ENCODE measurements at places on chromosomes 6 and 20.

DNA sequence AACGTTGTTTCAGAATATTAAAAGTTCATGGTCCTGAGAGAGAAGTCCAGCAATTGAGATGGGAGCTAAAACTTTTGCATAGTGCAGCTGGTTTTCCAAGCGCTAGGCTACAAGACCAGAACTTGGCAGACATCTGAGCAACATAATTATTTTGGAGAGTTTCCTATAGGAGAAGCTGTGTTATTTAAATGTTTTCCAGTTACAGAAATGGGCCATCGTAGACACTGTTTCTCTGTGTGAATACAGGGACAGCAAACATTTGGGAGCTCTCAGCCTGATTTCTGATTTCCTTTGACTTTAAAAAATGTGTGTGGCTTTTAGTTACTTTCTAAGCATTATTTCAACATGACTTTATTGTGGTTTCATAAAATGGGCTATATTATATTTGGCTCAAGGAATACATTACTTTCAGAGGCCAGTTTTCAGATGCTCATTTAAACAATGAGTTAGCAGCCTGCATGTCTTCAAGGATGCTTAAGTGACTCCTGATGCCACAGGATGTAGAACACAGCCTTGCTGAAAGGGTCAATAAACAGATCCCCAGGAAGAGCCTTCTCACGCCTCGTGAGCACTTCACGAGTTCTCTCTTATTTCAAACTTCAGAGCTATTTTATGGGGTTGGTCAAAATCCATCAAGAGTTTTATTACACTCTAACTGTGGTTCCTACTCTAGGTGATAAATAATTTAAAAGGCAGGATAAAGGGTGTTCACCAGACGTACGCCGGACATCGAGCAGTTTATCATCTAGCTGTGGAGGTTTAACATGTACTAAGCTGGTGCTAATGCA lies 193.8 kb downstream of the SMOC2 start:
- DNase-seq: no peak

- no peak for DNase-seq
Observed at GRCh38 chr6:167351656-167352345, 26.9 kb downstream of the TTLL2 start.

DNA sequence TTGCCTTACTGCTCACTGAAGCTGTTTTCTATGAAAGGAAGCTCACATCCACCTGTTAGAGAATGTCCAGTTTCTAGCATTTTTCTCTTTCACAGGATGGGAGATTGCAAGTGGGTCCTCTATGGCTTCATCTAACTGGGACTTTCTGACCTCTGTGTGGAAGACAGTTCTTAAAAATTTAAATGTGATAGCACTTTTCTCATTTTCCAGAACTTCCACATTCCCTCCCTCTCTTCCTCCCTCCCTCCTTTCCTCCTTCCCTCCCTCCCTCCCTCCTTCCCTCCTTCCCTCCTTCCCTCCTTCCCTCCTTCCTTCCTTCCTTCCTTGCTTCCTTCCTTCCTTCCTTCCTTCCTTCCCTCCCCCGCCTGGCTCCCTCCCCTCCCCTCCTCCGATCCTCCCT lies 291.1 kb downstream of the DOK5 start:
- DNase-seq: no peak

DNA sequence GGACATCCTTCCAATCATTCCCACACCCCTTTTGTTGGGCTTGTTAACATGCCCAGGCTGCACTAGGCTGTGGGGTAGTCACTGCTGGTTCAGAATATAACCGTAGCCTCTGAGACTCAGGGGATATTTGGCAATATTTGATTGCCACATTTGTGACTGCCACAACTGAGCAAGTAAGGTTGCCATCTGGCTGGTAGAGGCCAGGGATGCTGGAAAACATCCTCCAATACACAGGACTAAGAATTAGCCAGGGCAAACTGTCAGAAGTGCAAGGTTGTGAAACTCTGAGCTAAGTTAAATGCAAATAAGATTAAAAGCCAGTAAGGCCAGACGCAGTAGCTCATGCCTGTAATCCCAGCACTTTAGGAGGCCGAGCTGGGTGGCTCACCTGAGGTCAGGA lies 112.0 kb downstream of the ZMYND8 start:
- no peak for DNase-seq

DNA sequence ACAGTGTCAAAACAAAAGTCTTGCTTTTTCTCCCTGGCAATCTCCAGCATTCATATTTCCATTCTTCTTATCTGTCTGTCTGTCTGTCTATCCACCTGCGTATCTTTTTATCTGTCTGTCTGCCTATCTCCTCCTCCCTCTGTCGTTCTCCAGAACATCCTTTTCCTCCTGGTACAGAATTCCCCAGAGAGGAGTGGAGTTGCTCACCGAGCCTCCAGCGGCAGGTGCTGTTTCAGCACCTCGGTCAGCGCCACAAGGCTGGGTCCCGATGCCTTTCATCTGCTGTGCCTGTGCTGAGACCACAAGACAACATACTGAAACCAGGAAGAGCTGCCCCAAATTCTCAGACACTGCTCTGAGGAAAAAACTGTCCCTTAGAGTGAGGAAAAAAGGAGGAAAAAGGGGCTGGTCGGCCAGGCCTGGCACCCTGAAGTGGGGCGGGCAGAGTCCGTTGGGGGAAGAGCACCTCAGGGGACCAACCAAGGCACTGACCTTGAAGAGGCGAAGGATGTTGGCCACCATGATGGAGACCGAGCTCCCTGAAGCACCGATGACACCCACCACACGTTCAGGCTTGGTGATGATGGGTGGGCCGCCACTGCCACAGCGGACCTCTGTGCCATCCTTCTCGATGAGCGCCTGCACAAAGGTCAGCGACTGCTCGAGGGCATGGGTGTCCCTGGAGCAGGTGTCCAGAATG lies 13.3 kb downstream of the GRM4 start:
- no peak for DNase-seq

DNA sequence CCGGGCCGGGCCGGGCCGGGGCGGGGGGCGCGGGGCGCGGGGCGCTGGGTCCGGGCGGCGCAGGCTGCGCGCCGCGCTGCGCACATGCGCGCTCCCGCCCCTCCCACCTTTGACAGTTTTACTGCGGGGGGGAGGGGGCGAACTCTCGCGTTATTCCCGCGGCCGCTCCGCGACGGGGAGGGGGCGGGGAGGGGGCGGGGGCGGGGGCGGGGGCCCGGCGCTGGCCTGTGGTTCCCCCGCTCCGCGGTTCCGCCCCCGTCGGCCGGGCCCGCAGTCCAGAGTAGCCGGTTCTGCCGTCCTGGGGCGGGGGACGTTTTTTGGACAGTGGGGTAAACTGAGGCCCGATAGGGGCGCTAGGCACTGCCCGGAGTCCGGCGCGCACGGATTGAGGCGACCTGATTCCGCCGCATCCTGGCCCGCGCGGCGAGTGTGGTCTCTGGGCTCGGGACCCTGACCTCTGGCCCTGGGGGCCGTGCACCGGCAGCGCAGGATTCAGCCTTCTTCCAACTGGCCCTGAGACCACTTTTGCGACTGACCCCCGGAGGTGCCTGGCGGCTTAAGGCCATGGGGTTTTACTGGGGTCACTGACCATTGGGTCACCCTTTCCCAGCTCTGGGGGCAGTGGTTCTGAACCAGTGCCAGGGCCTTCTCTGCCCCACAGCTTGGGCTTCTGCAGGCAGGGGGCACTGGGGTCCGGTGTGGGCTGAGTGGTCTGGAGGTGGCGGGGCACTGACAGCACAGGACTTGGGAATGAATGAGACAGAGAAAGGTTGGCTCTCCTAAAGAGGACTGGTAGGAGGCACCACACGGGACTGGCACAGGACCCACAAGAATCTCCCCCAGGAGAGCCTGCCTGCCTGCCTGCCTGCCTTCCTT lies at the start of gene ZNF512B:
TSS of gene ZNF512B (minus strand) at position 93 of the 876 bp plus-strand sequence. CDS start 1,980 bp downstream, outside the sequence.
- DNase-seq: peak; percentile 67

GRCh38 chr6:168049706-168050224 lies 29.2 kb downstream of the FRMD1 start:
- DNase-seq: no peak

- DNase-seq: no peak
Observed at GRCh38 chr6:104187616-104188015, 672.1 kb downstream of the HACE1 start.

DNA sequence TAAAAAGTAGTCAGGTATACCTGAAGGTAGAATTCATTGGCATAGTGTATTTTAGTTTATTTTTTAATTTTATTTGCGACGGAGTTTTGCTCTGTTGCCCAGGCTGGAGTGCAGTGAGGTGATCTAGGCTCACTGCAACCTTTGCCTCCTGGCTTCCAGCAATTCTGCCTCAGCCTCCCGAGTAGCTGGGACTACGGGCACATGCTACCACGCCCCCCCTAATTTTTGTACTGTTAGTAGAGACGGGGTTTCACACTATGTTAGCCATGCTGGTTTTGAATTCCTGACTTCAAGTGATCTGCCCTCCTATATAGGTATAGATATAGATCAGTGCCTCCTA lies 102.8 kb upstream of the PRSS16 start:
- no peak for DNase-seq

DNA sequence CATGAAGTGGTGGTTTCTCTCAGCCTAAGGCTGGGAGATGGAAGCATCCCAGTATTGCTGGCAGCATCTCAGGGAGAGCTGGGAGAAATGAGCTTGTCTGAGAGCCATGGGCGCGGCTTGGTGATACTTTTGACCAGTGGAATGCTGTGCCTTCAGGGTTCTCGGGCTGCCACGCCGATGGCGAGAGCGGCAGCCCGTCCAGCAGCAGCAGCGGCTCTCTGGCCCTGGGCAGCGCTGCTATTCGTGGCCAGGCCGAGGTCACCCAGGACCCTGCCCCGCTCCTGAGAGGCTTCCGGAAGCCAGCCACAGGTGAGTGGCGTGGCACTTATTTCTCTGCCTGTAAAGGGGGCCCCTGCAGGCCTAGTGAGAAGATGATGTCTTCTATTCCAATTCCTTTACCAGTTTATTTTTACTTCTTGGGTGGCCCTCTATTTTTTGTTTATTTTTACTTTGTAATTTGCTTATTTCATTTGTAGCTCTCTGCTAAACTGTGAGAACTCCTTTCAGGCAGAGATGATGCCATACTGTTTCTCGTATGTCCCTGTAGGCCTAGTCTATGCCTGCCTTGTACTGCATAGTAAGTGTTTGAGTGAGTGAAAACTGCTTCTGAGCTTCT lies 71.7 kb downstream of the ASXL1 start:
- DNase-seq: no peak

- DNase-seq: peak; percentile 11
Observed at GRCh38 chr6:42339991-42340401, 111.7 kb downstream of the TRERF1 start.

DNA sequence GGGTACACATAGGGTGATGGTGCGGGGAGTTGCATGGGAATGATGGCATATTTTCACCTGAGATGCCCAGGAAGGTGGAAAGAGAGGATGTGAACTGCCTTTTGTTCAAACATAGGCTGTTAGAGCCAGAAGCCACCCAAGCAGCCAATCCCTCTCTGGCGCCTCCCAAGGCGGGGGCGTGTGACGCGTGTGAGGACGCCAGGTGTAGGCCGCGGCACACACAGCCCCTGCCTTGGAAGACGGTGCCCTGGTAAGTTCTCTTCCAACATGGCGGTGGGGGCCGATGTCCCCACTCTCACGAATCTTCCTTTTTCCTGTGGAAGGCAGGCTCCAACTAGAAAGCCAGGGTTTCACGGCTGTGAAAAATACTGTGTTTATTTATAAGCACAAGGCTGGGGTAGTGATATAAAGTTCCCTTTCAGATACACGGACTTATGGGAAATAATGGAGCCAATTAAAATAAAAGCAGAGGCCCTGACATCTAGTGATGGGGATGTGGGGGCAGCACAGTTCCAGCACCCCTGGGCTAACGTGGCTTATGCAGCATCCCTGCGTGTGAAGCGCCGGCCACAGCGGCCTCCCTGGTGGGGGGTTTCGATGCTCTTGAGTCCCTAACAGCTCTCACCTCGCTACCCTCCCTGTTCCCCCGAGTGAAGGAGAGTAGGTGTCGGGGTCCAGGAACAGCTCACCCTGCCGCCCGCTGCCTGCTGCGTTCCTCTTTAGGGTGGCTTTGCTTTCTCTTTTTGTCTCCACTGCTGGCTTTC lies 28.3 kb downstream of the CDH4 start:
- no peak for DNase-seq

DNA sequence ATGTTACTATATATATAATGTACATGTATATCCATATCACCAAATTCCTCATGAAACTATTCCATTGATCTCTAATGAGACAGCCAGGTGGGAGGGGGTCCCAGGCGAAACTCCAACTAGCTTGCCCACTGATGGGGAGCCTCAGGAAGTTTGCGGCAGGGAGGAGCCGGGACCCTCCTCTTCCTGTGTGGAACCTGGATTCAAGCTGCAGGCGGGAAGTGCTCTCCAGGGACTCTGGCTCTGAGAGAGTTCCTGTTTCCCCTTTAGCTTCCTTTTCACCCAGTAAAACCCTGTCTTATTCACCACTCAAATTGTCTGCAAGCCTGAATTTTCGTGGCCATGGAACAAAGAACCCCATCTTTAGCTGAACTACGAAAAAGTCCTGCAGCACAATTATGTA lies 152.2 kb downstream of the OPN5 start:
- DNase-seq: no peak

DNA sequence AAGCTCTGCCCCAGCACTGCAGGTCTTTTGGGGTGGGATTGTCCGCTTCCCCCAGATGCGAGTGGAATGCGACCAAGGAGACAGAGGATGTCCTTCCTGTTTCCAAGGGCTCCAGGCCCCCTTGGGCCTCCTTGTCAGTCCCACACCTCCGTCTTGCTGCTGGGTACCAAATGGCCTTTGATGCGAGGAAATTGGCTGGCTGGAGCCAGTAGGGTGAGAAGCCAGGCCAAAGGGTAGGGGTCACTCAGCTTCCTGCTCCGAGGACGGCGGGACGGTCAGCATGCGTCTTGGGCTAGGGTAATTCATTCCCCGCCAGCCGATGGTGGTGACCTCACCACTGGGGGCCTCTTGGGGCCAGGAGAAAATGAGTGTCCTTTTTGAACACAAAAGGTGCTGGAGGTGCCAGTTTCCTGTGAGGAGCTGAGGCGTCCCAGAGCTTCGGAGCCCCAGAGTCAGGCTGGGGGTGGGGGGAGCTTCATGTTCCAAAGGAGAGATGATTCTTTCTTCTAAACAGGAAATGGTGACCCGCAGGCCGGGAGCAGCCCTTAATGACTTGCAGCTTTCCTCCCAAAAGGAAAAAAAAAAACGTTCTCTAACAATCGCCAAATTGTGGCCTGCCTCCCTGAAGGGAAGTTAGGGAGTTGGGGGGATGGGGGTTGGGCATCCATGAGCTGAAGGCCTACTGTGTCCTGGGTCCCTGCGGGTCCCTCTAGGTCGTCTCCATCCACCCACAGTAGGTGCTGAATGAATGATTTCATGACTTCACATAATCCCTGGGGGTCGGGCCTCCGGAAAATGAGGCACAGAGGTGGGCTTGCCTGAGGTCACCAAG lies 6.7 kb downstream of the SNAI1 start:
- DNase-seq: no peak

DNA sequence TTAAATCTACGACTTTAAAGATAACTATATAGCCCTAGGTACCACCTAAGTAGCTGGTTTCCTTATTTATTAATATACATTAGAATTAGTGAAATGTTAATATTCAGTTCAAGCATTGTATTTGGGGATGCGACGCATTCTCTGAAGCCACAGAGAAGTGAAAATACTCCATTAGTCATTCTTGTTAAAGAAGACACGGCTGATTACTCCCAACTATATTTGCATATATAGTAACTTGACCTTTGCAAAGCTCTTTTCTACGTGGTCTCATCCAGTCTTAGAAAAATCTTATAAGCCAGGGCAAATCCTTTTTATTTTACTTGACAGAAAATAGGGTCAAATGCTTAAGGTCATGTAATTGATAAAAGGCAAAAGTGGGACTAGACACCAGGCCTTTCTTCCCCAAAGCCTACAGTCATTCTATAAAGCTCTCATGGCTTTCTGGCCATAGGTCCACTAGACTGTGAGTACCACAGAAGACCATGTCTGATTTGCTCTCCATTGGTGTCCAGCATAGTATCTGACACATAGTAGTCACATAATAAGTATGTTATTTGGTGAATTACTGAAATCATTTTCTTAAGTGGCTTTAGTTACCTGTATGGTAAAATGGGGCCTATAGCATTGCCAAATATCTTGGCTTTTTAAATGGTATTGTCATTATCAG lies 11.3 kb downstream of the ZHX3 start:
- no peak for DNase-seq
